ENCODE measurements at places on chromosomes 1 and 21.

GRCh38 chr1:208291923-208292711 lies 47.9 kb upstream of the PLXNA2 start:
- no peak for DNase-seq

- no peak for DNase-seq
Measured at GRCh38 chr1:115112496-115113375, 23.4 kb upstream of the TSPAN2 start.

GRCh38 chr1:93000751-93001175 lies 39.5 kb upstream of the DIPK1A start:
- no peak for DNase-seq

- DNase-seq, result no peak
Measured at GRCh38 chr1:196774603-196775002, at the start of gene CFHR3. CFHR3 (plus strand) TSS chr1:196774840; CDS start chr1:196774887, 47 bp downstream.

DNA sequence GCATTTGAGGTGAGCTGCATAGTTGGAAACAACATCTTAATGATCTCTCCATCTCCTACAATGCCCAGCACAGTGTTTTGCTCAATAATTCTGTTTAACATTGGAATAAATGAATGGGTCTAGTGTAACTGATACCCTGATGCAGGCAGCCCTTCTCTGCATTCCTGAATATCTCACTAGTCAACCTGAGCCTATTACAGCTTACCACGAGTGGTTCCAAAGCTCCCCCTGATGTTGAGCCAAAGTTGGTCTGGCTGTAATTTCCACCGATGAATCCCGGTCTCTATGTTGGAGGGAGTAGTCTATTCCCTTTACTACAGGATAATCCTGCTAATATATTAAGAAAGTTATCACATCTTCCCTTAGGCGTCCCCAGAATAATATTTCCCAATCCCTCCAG lies 63.8 kb downstream of the ZBTB18 start:
- DNase-seq, result no peak

- DNase-seq, result peak; percentile 15
Measured at GRCh38 chr1:116574581-116575291, 3.9 kb upstream of the CD58 start.

DNA sequence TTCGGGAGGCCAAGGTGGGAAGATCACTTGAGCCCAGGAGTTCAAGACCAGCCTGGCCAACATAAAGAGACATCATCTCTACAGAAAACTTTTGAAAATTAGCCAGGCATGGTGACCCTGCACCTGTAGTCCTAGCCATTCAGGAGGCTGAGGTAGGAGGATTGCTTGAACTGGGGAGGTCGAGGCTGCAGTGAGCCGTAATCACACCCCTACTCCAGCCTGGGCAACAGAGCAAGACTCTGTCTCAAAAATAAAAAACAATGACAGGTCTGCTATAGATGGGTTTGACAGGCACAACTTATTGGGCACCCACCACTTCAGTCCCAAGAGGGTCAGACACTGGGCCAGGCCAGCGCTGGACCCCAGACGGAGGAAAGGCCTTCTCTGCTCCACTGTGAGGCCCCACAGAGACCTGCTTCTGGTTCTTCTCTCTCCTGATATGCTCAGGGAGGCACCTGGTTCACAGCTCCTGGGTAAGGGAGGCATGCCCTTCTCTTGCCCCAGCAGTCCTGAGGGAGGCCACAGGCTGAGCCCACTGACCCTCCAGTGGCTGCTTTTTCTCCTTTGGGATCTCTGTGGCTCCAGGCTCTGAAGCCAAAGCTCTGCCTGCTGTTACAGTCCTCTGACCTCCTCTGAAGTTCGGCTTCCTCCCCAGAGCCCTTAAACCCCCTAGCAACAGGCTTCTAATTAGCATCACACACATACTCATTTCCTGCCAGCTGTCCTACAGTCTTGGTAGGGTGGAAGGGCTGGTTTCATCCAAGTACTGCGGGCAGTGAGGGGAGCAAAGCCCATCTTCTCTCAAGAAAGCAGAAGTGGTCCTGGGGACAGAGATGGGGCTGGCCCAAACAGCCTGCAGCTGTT lies 14.4 kb downstream of the S100A16 start:
- DNase-seq, result no peak

DNA sequence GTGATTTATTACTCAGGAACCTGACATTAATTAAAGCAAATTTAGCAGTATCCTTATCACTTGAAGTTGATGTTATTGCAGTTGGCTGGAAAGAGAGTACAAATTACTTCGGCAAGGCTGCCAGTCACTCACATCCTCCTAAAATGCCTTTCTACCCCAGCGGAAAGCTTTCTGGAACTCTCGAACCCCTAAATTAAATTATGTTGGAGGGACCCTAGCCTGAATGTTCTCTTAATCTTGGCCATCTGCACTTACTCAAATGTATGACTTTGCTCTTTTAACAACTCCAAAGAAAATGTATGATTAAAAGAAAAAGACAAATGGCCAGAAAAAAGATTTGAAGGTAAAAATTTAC lies 242.6 kb upstream of the USP25 start:
- no peak for DNase-seq

GRCh38 chr1:31051611-31052010 lies 13.9 kb downstream of the PUM1 start:
- DNase-seq, result no peak

DNA sequence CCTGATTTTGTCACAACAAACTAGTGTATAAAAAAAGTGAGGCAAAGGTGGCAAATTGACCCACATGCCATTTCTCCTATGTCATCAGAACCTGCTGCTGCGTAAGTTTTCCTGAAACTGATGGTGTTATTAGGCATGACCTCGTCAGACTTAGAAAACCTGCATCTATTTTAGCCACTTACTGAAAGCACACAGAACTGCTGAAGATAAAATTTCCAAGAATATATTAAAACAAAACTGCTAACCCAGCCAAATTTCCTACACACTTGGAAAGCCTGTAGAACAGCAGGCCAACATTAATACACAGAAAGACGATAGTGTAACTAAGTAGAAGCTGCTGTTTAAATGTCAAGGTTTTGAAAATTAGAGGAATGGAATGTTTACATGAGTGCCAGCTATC lies 674.5 kb upstream of the CXADR start:
- DNase-seq, result no peak

- DNase-seq, result no peak
Measured at GRCh38 chr1:207172885-207173284, 68.9 kb downstream of the C4BPA start.

- no peak for DNase-seq
Measured at GRCh38 chr1:90273241-90273774, 278.4 kb downstream of the ZNF326 start.

GRCh38 chr1:99685516-99686180 lies 39.7 kb downstream of the PALMD start:
- peak; percentile 7 for DNase-seq

- no peak for DNase-seq
Measured at GRCh38 chr1:242430956-242431355, 93.5 kb downstream of the PLD5 start.

DNA sequence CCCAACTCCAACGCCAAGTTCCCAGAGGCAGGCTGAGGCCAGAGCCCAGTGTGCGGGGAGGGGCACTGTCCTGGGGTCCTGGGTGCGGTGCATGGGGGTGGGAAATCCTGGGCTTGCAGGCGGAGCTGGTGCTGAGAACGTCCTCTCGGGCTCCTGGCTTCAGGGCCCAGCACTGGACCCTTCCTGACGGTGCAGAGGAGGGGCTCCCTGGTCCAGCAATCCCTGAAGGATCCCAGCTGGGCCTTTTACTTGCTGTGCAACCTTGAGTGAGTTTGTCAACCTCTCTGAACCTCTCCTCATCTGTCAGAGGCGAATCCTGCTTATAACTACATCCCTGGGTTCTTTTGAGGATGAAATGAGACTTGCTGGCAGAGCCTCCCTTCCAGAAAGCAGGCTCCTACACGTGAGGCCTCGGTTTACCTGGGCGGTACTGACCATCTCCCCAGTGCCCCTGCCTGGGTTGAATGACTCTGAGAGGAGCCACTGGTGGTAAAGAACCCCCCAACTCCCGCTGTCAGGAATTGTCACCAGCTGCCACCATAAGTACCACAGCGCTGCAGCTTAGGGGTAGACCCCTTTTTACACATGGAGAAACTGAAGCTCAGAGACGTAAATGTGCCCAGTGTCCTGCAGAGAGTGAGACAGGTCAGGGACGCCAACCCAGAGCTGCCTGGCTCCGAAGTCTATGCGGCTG lies 77.3 kb downstream of the DHRS3 start:
- no peak for DNase-seq

DNA sequence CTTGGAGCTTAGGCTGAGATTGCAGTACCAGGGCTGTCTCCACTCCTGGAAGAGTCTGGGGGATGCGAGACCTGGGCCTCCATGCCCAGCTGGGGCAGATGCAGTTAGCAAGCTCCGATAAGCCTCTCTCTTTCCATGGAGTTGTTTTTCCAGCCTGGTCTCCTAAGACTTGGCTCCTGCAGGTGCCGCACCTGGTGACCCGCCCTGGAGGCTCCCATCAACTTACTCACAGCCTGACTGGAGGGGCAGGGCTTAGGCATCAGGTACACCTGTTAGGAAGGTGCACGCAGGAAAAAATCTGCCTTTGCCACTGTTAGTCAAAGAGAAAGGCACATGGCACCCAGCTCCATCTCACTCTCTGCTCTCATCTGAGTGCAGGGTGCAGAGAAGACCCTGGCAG lies 198.1 kb upstream of the TMEM51 start:
- DNase-seq, result no peak

Measured in caudate nucleus (tissue), 63 donors.